ENCODE measurements at places on chromosomes 16 and 17.

GRCh38 chr17:17061516-17061915 lies 19.3 kb downstream of the MPRIP start:
- no peak for ATAC-seq

DNA sequence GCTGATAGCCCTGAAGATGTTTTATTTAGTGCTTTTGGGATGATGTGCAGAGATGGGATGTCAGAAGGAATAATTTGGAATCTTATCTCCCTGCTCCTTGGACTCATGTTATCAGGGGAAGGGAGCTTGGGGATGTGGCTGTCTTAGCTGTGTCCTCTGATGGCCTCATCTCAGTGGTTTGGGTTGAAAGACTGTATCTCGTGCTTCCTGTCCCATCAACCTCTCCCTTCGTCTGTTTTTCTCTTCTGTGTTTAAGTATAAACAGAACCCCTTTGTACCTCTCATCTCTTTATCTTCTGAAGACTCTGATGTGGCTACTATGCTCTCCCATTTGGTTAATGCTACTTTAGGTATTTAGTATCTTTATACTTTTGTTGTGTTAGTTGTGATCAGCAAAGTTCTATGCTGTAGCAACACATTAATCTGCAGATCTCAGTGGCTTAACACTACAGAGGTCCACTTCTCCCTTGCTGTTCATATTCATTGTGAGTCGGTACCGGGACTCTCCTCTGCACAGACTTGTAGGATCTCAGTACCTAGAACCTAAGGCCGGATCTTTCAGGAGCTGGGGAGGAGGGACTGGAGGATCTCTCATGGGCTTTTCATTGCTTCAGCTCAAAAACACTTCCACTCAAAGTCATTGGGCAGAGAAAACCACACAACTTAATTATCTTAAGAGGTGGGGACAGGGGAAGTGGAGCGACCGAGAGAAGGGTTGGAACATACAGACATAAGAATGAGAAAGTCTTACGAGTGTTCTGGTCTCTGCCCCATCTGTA lies 28.8 kb downstream of the PRKCA start:
- ATAC-seq: no peak

GRCh38 chr17:49436174-49436573 lies 21.5 kb upstream of the PHB1 start:
- no peak for ATAC-seq

DNA sequence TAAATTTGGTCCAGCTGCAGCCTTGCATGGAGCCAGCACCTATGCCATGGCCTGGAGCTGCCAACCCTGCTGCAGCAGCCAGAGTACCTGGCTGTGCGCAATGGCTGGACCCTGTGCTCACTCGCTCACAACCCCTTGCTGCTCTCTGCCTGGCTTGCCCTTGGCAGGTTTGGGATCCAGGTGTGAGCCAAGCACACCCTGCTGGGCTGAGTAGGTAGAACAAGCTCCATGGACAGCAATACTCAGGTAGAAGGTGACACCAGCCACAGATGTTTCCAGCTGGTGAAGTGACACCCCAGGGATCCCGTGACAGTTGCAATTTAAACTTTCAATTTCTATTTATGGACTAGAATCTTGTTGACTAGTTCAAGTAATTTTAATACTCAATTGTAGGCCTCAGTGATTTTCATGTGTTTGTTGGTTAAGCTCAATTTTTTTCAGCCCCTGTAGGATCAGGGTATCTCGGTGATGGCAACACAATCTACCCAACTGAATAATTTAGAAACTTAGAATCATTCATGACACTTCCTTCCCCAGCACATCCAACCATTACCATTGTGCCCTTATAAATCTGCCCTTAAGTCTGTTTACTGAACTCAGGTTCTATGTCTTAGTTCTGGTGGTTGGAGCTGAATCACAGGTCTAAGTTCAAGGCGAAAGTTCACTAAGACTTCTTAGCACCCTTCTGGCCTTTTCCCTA lies 480.0 kb downstream of the PMP22 start:
- peak; percentile 64 for ATAC-seq

DNA sequence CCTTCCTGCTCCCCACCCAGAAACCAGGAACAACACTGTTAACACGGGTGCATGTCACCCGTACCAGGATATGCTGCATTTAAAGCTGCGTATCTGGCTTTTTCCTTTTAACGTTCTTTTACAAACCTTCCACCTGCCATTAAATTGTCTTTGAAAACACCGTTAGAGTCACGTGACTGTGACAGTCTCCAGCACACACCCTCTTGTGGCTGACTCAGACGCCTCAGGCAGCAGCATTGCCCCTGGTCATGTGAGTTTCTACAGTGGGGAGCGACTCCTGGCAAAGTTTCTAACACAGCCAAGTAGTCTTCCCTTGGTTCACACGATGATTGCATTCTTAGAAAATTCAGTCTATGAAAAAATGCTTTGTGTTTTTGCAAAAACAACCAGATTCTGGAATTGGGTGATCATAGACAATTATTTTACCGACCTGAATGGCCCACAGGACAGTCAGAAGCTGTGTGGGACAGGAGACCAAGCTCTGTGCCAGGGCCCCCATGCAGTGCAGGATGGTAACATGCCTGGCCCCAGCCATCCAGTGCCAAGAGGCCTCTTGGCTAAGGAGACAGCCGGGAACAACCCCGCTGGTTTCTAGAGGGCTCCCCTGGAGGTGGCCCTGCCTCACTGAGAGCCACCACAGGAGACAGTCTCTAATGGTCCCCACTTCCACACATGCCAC lies 199.1 kb downstream of the KATNIP start:
- ATAC-seq: no peak

GRCh38 chr17:7549401-7550055 lies 670 bp downstream of the TNFSF12 start:
- peak; percentile 64 for ATAC-seq

DNA sequence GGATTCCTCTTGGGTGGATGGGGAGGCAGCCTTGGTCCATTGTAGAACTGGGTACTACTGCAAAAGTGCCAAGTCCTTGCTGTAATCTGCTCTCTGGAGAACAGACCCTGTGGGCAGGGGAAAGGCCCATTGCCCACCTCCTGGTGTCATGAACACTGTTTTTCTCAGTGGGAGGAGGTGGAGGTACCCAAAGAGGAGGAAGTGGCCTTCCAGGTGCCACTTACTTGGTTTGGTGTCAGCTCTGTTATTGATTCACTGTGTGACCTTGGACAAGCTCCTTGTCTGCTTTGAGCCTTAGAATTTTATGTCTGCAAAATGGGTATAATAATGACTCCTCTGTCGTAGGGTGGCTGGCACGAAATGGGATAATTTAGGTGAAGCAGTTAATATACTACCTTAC lies 55.8 kb downstream of the PLCG2 start:
- no peak for ATAC-seq

DNA sequence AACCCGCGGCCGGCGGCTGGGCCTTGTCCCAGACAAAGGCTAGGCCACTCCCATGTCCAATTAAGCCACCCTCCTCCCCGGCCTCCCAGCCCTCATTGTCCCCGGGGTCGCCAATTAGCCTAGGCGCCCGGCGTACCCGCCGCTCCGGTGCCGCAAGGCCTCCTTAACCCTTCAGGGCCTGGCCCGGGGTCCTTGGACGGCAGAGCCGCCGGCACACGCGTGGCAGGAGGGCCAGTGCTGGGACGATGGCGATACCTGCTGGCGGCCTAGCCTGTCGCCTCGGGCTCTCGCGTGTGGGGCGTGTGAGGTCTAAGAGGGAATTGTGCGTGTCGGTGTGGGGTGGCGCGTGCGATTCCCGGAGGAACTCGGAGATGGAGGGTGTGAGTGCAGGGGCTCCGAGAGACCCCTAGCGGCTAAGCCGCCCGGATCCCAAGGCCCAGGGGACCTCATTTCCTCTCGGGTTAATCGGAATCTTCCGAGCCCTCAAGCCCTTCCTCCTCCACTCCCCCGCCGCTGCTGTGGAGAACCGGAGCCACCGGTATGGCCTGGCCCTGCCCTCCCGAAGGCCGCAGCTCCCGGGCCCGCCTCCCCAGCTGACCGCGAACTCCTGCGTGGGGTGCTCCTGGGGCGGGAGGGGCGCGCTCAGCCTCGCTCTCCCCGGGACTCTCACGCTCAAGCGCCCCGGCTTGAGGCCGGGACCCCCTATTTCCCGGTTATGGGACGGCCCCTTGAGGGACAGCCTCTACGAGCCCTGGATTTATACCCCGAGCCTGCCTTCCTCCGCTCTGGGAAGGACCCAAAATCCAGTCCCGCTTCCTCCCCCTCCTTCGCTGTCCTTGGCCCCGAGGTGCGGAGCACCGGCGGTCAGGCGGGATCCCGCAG lies 11.9 kb downstream of the TBX2 start:
- no peak for ATAC-seq

DNA sequence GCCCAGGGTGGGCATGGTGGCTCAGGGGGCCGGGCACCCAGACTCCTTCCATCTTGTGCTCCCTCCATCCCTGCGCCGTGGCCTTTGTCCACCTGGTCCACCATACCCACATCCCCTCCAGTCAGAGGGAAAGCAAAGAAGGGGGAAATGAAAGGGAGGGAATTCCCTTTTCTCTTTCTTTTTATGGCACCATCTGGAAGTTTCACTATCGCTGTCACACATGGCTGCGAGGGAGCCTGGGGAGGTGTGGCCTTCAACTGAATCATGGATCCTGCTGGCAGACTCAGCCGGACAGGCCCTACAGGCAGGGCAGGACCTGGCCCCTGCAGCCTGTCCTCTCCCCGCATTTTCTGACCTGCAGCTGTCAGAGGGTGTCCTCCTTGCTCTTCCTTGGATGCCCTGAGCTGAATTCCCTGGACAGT lies 6.2 kb downstream of the SLC12A3 start:
- peak; percentile 69 for ATAC-seq

DNA sequence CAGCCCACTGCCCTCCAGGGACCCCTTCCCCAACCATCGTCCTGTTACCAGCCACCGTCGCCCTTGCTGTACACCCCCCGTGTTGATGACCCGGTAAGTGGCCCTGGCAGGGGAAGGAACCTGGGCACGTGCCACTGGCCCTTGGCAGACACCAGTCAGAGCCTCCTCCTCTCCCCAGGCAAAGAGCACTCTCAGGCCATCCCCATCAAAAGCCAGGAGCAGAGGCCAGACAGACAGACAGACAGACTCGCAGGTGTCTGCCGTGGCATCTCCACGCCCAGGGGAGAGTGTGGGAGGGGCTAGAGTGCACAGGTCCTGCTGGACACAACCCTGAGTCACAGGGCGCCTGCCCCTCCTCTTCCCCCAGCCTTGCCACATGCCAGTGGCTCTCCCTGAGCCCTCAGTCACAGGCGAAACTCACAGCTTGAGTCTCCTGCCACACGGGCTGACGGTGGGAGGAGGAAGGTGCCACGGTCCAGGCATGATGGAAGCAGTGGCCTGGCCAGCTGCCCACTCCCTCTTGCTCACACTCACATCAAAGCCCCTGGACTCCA lies 7.8 kb downstream of the CLCN7 start:
- ATAC-seq: no peak

- ATAC-seq: peak; percentile 46
Measured at GRCh38 chr17:75633486-75634375, 497 bp downstream of the SMIM5 start.

DNA sequence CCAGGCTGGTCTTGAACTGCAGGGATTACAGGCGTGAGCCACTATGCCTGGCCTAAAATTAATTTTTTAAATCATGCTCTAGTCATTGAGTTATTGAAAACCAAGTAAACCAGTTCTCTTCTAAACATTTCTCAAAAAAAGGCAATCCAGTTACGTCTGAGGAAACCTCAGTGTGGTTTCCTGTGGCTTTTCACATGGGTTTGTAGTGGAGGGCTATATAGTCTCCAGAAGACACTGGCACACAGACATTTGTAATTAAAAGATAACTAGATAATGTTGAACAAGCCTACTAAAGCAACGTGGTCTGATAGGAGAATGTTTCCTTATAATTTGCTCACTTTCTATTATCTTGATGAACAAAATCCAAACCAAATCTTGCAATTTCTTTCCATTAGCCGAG lies 5.2 kb upstream of the TOB1 start:
- ATAC-seq: no peak

- ATAC-seq: no peak
Measured at GRCh38 chr17:72249441-72249840, 128.6 kb downstream of the SOX9 start.
